ENCODE measurements at places on chromosomes 2 and 18.

DNA sequence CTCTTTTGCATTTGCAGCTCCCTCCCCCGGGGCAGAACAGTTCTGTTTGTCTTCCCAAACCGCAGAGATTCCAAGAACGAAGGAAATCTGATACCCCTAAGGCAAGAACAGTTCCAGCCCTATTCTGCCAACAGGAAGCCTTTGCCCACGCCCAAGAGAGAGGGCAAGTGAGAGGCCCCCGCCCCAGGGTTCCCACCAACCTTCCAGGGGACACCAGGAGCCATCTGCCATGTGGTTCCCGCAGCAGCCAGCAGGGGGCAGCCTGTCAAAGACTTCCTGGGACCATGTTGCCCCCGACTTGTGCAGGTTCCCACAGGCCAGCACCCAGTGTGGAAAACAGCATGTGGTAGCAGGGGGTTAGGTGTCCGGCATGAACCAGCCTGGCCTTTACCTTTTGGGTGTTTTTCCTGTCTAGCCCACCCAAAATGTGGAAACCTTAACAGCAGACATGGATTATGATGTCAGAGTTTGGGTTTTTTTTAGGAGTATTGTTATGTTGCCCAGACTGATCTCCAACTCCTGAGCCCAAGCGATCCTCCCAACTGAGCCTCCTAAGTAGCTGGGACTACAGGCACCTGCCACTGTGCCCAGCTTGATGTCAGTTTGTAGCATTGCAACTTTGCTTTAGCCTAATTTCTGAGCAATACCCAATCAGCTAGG is 21.7 kb upstream of the EFHD1 start:
- peak; percentile 38 for DNase-seq

GRCh38 chr2:217788669-217789002 is 214.2 kb downstream of the TNS1 start:
- DNase-seq: no peak

DNA sequence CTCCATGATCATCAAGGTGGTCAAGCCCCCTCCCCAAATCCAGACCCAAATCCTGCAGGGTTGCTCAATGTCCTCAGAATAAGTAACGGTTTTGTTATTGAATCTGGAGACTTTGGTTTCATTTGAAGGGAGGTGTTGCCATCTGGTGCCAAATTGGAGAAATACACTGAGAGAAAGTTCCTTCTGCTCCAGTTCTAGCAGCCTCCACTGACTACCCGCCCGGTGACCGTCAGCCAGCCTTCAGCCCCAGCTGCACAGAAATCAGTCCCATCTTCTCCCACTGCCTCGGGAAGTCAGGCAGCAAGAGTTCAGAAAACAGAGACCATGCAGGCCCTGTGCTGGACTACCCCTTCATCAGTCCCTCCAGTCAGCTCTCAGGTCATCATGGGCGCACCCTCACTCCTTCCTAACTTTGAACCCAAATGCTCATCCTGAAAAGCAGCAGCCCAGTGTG is 38.7 kb downstream of the PKDCC start:
- no peak for DNase-seq

- DNase-seq: no peak
Observed at GRCh38 chr2:169415233-169415748, 53.0 kb upstream of the LRP2 start.

DNA sequence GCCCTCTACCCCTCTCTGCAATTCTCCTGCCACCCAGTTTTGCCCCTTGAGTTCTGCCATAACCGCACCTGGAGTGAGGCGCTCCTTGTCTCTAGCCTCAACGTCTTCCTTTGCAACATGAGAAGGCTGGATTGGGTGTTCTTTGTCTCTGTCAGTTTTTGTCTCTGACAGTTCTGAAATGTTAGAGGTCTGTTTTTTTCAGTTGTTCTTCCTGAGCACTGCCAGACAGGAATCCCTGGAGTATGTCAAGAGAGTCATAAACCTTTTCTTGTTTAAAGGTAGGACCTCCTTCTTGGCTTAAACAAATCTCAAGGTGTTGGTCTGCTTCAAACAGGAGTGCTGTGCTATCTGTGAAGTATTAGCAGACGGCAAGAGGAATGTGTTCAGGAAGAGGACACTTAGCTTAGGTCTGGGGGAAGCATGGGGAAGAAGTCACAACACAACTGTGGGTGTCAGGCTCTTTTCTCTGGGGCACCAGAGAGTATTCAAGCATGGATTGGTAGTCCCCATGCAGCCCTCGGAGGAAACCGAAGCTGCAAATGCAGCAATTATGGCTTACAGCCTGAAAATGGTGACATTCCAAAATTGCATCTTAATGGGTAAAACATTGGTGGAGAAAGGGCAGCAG is 32.3 kb downstream of the AFF3 start:
- DNase-seq: no peak

DNA sequence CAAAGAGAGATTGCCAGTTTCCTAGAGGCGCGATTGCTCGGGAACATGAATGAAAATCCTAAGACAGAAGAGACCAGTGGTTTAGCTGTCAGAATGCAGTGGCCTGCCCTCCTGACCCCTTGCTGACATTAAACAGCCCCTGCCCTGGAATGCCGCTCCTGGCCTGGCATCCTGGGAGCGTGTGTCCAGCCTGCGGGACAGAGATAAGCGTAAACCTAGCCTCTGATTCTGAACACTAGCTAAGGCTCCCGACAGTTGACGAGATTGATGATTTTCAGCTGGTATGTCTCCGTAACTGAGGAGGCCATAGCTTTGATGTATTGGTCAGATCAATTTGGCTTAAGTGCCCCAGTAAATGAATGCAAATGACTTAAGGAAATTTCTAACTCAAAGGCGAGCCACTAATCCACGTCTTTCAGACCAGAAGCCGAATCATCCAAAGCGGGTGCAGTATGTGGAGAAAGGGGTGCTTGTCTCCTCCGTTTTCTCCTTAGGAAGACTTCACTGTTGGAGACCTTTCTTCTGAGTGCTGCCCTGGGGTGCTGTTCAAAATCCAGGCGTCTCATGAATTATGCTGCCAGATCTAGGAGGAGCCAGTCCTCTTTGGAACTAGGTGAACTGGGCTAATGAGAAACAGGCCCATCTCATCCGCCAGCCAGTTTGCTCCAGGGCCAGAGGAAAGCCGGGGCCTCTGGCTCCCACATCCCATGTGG is 142.5 kb upstream of the L3MBTL4 start:
- no peak for DNase-seq

DNA sequence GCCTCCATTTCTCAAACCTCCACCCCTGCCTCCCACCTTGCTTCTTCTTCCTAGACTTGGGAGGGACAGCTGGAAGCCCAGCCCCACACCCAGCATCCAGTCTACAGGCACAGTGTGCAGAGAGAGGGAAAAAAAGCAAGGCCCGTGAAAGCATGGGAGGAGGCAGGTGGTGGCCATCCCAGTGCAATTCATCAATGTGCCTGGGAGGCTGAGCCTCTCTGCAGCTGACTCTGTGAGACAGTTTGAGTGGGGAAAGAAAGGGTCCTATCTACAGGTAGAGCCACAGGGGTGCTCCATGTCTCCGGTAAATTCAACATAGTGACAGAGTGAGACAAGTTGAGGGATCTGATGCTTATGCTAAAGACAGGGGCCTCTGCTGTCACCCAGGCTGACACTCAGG is 340.6 kb downstream of the DYSF start:
- no peak for DNase-seq

GRCh38 chr2:239827523-239827890 is 197.6 kb downstream of the NDUFA10 start:
- no peak for DNase-seq

DNA sequence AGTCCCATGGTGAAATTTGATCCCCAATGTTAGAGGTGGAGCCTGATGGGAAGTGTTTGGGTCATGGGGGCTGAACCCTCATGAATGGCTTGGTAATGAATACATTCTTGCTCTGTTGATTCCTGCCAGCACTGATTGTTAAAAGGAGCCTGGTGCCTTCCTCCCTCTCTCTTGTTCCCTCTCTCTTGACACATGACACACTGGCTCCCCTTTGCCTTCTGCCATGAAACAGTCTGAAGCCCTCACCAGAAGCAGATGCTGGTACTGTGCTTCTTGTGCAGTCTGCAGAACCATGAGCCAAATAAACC is 30.6 kb upstream of the EPC2 start:
- no peak for DNase-seq

DNA sequence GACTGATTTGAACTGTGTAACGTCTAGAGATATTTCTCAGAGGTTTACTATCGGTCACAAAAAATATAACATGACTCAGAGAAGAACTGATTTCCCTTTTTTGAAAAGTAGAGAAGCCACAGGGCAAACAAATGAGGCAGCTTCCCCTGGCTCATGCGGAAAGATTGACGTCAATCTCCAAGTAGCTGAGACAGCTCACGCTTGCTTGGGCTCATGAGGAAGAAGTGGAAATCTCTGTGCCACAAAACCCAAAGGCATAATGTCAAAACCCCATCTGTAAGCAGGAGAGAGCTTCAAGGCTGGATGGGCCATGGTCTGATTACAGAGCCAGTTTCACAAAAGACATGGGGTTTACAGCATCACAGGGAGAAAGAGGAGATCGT is 188.1 kb downstream of the ARL4C start:
- DNase-seq: peak; percentile 85

DNA sequence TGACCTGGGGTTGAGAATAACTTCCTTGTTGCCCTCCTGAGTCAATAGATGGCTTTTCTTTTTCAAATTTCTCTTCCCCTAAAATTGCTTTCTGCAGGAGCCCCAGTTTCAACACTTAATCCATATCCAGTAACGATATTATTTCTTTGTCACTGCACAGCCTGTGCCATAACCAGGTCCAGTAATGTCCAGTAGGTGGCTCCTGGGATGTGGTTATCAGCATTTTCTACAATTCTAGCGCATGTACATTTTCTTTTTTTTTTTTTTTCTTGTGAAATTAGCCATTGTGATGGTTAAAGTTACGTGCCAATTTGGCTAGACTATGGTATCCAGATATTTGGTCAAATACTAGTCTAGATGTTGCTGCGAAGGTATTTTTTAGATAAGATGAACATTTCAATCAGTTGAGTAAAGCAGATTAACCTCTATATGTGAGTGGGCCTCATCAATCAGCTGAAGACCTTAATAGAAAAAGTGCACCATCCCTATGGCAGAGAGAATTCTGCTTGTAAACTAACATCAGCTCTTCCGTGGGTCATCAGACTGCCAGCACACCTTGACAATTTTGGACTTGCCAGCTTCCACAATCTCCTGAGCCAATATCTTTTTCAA is 72.9 kb upstream of the SCG2 start:
- DNase-seq: no peak

- no peak for DNase-seq
Observed at GRCh38 chr2:126942427-126943203, 43.9 kb downstream of the TEX51 start.

GRCh38 chr18:44856157-44856556 is 175.5 kb downstream of the SETBP1 start:
- no peak for DNase-seq

DNA sequence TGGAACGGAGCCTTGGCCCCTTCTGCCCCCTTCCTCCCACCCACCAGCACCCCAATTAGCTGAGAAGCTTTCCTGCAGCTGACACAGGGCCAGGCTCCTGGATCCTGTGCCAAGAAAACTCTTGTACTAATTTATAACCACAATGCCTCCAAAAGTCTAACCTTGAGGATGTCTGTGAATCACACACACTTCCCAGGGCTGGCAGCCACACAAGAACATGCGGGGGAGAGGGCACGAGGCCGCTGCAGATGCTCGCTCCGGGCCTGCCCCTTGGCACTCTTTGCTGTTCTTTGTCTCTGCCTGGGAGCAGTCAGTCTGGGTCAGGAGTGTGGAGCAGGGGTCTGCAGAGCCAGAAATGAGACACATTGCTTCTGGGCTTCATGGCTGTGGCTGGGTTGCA is 62.7 kb upstream of the KIF5C start:
- DNase-seq: no peak

GRCh38 chr2:128187032-128187654 is 96.1 kb downstream of the UGGT1 start:
- DNase-seq: no peak

DNA sequence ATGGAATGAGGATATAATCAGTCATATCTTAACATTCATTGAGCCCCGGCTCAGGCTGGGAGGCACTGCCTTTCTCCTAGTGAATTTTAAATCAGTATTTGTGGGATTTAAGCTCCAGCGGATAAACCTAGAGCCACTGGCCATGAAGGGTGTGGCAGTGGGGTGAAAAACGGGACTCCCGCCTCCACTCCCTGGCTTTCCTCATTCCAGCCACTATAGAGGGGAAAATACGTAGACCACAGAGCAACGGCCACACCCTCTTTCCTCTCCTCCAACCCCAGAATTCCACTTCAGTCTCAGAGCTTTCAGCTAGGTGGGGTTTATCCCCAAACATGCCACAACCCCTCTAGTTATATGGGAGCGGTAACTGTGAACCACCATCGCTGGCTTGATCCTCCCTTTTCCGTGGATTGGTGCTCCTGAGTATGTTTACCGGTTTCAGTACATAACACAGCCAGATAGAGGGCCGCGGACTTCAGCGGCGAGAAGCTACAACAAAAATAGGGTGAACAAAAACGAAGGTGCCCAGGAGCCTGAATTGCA is 70.6 kb upstream of the ITGB6 start:
- no peak for DNase-seq

DNA sequence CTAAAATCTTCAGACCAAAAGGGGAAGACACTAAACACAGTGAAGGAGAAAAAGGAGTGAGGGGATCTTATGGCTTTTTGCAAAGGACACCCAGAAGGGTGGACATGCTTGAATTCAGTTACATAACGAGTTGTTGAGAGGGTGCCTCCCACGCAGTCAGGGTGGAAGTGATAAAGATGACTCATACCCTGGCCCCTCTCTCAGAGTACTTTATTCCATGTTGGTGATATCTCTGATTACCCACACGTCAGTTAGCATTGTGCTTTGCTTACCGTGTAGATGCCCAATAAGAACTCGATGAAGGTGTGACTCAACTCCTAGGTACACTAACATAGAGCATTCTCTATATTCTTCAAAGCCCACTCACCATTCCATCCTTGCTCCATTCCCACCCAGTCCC is 44.4 kb downstream of the EN1 start:
- no peak for DNase-seq

DNA sequence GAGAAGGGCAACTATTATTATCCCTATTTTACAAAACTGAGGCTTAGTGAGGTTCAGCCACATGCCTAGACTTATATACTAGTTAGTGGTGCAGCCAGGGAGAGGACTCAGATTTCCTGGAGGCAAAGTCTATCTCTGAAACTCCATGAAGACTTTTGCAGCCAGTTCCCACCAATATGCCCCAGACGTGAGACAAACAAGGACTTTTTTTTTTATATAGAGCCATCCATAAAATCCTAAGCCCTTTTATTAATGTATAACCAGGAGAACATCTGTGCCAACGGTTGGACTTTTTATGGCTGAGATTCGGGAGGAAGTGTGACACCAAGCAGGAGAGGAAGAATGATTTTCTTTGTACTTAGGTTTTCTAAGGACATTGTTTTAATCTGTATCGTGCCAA is 29.9 kb downstream of the LIPG start:
- DNase-seq: no peak

- DNase-seq: no peak
Observed at GRCh38 chr2:104582471-104582870, 271.4 kb upstream of the POU3F3 start.

GRCh38 chr2:938181-939005 is 12.3 kb upstream of the SNTG2 start:
- DNase-seq: no peak

DNA sequence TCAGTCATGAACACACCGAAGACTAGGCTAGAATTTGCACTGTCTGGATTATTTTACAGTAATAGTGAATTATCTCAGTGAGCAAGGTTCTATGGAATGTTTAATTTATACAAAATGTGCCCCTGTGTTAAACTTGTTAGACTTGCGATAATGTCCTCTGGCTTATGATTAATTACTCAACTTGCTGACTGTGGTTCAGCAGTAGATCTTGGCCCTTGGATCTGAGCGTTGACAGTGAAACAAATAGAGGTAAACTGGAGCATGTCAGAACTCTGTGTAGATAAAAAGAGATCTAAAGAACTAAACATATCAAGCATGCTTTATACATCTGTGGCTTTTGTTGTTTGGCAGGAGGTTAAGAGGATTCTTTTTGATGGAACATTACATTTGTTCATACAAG is 407.6 kb downstream of the DSEL start:
- DNase-seq: no peak
